Renal cortex interstitium (tissue), 15 donors: ENCODE measurements at places on chromosomes 1 and 21. TPM values are rescaled to one million over a fixed set of nuclear protein-coding genes. Genes with fewer than 3 reads are reported as not detected.
A peak's percentile ranks its signal among the peaks of the same experiment; 100 is the strongest.

LIN28A gene
- polyA plus RNA-seq: 0.06 TPM

GRCh38 chr21:45470087-45470515 is 65.1 kb downstream of the COL18A1 start:
- DNase-seq: no peak

GLIS1 gene
- 4.8 TPM for polyA plus RNA-seq

DNA sequence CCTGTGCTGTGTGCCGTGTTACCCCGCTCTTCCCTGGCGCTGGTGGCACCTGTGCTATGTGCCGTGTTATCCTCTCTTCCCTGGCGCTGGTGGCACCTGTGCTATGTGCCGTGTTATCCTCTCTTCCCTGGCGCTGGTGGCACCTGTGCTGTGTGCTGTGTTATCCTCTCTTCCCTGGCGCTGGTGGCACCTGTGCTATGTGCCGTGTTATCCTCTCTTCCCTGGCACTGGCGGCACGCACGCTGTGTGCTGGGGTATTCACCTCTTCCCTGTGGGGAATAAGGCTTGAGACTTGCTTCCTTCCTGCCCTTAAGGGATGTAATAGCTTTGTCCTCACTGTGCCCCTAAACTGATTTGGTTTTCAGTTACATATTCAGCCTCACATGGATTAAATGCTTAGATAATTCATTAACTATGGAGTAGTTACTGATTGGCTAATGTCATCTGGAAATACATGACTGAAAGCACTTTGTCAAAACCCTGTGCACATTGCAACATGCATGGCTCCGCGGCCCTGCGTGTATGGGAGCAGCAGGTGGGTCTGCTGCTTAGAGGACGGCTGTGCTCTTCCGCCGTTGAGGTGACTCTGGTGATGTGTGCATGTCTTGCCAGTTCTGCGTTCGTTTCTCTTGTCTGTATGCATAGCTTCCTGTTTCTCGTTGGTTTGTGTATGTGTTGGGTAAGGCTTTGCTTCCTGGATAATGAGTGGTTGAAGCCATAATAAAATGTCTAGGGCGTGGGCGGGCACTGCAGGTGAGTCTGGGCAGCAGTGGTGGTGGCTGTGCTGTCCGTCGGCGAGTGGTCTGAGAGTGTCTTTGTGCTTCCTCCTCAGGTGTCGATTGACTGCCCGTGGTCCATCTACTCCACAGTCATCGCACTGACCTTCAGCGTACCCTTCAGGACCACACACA is 17.9 kb upstream of the PWP2 start:
- DNase-seq: peak; percentile 29

GRCh38 chr1:60224523-60224922 is 151.0 kb upstream of the C1orf87 start:
- DNase-seq: no peak

- no peak for DNase-seq
Measured at GRCh38 chr21:33754481-33754880, 112.2 kb downstream of the ITSN1 start.

GRCh38 chr1:220696863-220697231 is 6.7 kb downstream of the C1orf115 start:
- DNase-seq: no peak

OLFML3 gene
- polyA plus RNA-seq: 130 TPM
